ENCODE measurements at places on chromosomes 3 and 15.

GRCh38 chr3:18830087-18830486, 318.2 kb upstream of the KCNH8 start:
- DNase-seq: no peak

GRCh38 chr3:79558943-79559342, 208.9 kb downstream of the ROBO1 start:
- no peak for DNase-seq

DNA sequence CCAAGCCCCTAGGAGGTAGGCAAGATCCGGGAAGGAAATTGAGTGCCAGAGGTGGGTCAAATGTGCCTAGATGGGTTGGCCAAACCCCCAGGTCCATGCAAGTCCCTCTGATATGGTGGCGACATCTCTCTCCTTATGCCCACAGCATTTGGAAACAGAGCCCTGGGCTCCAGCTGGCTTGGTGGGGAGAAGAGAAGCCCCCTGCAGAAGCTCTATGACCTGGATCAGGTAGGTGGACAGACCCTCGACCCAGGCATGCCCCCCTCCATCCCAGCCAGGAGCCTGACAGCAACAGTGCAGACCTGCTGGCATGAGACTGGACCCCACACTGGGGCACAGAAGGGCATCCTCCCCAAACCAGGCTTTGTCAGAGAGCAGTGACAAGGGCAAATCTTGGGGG, 12.2 kb downstream of the CHST13 start:
- no peak for DNase-seq

- DNase-seq: no peak
These were observed 57.1 kb upstream of the POU1F1 start for GRCh38 chr3:87333393-87333892.

DNA sequence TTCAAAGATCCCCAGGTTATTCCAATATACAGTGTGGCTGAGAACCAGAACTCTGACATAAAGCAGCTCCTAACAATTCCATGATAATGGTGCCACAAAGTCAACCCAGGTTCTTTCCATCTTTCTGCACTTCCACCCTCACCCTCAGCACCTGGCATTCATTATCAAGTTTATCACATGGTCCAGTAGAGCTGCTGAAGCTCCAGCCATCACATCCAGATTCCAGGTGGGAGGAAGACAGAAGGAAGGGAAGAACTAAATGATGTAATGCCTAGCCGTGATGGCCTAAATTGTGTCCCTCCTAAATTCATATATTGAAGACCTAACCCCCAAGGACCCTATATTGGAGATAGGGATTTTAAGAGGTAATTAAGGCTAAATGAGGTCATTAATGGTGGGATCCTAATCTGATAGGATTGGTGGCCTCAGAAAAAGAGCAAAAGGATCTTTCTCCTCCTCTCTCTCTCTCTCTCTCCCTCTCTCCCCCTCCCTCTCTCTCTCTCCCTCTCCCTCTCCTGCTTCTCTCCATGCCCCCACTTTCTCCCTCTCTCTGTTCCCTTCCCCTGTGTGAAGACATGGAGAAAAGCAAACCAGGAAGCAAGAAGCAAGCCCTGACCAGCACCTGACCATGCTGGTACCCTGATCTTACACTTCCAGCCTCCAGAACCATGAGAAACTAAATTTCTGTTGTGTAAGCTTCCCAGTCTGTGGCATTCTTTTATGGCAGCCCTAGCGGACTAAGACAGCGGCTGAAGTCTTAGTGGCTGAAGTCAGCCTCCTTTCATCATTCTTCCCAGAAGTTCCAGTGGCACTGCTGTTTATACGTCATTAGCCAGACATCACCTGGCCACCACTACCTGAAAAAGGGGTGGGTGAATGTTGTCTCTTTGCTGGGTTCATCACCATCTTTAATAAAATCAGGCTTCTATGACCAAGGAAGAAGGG, 369.7 kb upstream of the PROK2 start:
- no peak for DNase-seq

DNA sequence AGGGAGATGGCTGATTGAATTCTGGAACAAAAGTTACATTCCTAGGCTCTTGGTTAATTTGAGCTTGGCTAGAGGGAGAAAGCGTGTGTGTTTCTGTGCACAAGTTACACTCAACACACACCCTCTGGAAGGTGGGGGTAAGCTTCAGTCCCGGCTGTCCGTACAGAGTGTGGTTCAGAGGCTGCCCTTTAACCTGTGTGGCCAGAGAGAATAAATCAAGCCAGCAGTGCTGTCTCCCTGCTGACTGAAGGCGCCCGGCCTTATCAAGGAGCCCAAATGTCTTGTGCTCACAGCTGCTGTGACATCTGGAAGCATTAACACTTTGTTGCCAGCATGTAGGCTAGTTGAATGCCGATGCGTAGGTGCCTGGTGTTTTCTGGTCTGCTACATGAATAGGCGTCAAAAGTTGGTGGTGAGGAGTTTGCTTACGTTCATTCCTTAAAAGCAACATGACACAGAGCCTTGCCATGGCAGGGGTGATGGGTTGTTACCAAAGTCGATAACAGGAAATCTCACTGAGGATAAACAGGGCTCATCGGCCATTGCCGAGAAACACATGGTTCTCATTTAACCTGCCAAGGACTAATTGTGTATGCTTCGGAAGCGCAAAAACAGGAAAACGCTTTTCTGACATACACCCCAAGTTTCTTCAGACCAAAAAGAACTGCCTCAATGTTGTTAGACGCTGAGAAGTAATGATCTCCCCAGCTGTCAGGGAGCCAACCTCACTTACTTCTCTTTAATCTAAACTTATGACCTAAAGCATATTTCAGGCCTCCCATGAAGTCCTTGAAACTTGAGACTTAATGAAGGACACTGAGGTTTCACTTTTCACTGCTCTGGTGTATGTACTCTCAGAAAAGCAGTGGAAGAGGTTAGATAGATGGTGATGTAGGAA, 95.8 kb upstream of the CTDSPL start:
- DNase-seq: no peak

GRCh38 chr15:72838311-72838731, 54.8 kb upstream of the ADPGK start:
- no peak for DNase-seq

GRCh38 chr15:69734699-69735098, 282.1 kb downstream of the RPLP1 start:
- no peak for DNase-seq

All from GM12892 (cell line).